IMR-90 (cell line): ENCODE measurements at places on chromosomes 4 and X.

GRCh38 chrX:132669142-132669541 is 180.3 kb upstream of the MBNL3 start:
- no peak for DNase-seq

- no peak for DNase-seq
These were observed 3.2 kb downstream of the RASL11B start for GRCh38 chr4:52865300-52865699.

GRCh38 chr4:3644849-3645627 is 112.8 kb upstream of the LRPAP1 start:
- no peak for DNase-seq

DNA sequence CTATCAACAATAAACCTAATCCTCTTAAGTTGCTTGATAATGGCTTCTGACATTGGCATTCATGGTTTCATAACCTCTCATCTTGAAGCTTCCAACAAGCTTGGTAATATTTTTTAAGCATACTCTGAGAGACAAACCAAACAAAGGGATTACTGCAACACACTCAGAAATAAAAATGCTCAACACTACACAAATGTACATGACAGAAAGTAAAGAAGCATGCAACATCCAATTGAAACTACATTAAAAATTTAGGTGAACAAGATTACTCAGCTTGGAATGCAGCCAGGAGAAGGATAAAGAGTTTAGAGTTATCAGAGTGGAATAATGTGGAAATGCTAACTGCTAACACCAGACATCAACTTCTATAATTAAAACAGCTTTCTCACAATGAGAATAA is 1136.6 kb upstream of the PABPC4L start:
- no peak for DNase-seq

DNA sequence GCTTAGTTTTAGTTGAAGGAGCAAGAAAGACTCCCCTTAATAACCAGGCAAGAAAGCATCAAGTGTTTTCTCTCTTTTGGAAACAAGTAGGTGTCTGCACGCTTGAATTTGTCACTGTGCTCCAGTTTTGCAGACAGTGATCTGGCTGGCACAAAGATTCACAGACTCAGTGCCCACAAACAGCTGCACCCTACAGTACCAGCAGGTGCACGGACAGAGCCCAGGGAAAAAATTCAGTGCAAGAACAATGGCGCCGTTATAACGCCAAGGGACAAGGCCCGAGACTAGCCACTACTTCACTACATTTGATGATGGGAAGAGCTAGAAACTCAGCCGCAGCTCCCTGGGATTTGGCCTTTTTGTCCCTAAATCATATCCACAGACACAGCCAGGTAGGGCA is 56.0 kb downstream of the ZNF827 start:
- DNase-seq = no peak

DNA sequence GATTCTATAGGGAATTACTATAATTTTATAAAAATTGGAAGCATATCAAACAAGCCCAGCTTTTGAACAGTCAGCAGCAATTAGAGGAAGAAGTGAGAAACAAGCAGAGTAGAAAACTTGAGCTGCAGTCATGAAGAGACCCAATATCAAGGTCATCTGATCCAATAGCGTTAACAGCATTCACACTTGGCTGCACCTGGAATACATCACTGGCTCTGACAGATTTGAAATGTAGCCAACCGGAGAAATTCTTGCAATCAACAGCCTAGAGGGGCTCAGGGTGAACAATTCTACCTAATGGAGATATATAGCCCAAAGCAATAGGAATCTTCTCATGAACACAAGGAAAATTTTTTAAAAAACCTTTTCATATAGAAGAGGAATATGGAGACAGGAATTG is 13.6 kb downstream of the DDX53 start:
- no peak for DNase-seq

DNA sequence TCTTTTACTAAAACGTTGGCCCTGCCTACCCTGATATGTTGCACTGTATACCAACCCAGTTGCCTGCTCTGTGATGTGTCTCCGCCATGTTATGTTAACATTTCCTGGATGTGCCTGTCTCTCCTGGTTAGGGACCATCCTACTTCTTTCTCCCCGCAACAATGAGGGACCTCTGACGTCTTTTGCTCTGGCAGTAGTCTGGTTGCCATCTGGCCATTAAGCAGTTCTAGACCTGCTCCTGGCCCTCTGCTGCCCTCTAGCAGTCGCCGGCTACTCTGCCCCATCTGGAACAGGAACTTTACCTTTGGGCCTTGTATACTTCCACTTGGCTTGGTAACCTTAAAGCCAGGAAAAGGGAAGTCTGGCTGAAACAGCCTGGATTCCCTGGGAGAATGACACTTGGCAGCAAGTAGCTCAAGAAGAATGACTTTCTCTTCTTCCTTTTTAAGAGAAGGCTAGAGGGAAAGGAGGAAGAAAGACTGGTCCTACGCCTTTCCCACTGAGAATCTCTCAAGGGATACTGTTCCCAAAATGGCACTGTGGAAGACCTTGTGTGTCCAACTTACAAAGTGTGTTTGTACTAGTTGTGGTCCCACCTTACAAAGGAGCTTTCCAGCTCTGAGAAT is 63.5 kb downstream of the GPC3 start:
- peak; percentile 5 for DNase-seq

DNA sequence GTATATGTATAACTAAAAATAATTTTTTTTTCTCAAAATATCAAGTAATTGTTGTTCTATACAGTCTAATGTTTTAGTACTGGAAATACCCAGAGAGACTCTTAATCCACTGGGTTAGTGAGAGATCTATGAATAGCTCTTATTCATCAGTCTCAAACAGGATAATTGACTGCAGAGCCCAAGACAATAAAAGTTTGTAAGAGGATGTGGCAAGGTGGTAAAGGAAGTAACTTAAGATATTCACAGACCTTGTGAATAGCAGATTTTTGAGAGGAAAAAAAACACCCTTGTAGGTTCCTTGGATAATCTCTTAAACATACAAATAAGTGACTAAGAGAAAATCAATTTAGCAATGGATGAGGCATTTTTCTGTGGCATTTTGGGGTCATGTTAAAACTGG is 210.9 kb upstream of the FAM241A start:
- no peak for DNase-seq
